AG08395 (cell line): ENCODE measurements at places on chromosomes 2 and 18.

- no peak for DNase-seq
These were observed 2109.9 kb upstream of the PIK3C3 start for GRCh38 chr18:39845106-39845505.

GRCh38 chr18:63539904-63540510 is 2.2 kb upstream of the SERPINB12 start:
- DNase-seq: peak; percentile 72

GRCh38 chr2:27095745-27096651 is 9.4 kb downstream of the KHK start:
- DNase-seq: peak; percentile 78

DNA sequence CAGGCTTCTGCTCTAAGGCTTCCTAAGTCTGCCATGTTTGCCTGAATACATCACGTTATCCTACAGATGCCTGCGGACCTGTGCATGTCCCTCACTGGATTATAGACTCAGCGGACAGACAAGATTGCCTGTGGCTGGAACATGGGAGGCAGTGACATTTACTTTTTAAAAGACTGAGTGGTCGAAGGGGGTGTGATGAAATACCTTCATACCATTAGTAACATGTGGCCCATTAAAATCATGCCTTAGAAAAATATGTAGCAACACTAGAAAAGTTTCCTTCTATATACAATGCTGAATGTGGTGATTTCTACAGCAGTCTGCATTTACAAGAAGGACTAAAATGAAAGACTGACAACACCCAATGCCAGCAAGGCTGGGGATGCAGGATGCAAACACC is 154.4 kb downstream of the ASB1 start:
- no peak for DNase-seq

DNA sequence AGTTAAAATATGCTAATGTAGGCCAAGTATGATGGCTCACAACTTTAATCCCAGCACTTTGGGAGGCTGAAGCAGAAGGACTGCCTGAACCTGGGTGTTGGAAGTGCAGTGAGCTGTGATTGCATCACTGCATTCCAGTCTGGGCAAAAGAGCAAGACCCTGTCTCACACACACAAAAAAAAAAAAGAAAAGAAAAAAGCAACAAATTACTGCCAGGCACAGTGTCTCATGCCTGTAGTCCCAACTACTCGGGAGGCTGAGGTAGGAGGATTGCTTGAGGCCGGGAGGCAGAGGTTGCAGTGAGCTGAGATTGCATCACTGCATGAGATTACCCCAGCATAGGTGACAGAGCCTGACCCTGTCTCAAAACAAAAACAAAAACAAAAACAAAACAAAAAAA is 110.6 kb downstream of the PRELID3A start:
- DNase-seq: no peak

DNA sequence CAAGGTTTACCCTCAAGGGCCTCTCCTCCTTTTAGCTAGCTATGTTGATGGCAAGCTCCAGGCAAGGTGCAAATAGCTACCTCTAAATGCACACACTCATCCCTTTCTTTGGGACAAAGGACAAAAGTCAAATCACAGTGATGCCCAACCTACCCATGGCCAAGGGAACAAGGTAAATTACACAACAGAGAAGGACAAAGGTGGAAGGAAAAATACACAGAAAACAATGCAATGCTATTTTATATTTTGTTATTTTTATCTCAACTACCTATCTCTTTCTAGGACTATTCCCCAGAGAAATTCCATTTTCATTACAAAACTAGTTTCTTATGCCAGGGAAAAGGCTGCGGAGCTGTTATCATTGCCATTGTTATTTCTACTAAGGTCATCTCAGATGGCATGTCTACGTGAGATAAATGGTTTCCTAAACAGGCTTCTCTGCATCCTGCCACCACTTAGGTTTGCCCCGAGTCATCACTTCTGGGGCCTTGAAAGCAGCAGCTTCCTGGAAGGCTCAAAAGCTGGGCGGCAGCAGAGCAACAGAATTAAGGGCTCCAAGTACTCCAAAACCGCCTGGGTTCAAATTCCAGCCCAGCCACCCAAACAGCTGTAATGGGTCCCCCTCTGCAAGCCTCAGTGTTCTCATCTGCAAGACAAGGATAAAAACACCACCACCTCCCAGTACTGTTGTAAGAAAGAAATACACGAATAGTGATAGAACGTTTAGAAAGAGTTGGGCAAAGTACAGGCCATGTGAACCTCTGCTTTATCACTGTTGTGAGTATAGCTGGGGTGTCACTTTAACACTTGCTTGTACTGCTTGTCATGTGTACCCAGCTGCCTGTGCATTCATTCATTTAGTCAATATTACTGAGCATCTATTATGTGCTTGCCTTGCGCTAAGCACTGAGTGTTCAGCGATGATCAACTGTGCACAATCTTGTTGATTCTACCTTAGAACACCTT is 20.9 kb downstream of the BCL2 start:
- DNase-seq: no peak

- DNase-seq: no peak
These were observed 144.9 kb upstream of the ID2 start for GRCh38 chr2:8536686-8537561.

DNA sequence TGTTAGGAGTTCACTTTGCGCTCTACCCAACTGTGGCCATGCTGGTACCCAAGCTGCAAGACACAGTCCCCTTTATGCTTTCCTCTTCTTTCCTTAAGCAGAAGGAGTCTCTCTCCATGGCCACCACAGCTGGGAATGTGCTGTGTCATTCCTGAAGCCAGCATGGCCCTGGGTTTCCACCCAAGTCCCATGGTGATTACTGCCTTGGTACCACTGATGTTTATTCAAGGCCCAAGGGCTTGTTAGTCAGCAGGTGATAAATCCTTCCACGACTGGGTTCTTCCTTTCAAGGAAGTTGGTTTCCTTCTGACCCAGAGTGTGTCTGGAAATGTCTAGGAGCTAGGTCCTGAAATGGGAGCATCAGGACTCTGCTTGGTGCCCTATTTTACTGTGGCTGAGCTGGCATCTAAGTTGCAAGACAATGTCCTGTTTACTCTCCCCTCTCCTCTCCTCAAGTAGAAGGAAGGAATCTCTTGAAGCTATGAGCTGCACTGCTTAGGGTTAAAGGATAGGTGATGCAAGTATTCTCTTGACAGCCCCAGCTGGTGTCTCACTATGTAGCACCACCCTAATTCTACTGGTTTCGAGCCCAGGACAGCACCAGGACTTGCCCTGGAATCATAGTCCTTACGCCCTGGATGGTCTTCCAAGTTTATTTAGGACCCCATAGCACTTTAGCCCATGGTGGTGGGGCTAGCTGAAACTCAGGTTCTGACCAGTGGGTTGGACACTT is 18.7 kb upstream of the NUP35 start:
- DNase-seq: no peak

DNA sequence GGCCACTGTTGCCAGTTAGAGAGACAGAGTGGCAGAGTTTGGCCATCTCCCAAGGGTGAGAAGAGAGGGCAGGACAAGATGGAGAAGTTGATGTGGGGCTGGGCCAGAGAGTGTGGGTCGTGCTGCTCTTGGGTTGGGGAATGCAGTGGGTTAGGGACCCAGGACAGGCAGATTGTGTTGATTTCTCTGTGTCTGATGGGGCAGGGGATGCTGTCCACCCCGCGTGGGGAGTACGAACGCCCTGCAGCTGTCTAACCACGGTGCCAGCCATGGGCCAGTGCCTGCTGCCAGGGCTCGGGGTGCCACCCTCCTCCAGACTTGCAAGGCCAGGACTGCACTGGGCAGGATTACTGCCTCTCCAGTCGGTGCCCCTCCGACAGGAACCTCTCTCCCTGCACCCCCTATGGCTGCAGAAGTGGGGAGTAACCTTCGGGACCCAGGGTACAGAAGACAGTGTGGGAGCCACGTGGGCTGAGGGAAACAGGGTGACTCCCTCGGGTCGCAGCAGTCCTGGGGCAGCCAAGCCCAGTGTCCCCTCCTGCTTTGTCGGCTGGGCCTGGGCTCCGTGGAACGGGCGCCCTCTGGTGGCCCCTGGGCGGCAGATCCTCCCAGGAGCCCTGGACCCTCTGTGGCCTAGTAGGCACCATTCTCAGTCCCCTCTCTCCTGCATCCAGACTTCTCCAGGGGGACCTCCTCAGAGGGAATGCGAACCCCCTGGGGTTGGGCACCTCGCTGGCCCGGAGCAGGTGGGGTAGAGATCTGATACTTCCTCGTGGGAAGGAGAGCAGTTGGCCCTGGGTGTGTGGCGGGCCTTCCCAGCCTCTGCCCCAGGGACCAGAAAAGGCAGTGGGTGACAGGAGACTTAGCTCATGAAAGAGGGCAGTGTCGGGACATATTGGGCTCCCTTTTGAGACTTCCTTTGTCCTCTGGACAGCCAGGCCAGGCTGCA is 2.7 kb downstream of the GPC1 start:
- DNase-seq: peak; percentile 89

DNA sequence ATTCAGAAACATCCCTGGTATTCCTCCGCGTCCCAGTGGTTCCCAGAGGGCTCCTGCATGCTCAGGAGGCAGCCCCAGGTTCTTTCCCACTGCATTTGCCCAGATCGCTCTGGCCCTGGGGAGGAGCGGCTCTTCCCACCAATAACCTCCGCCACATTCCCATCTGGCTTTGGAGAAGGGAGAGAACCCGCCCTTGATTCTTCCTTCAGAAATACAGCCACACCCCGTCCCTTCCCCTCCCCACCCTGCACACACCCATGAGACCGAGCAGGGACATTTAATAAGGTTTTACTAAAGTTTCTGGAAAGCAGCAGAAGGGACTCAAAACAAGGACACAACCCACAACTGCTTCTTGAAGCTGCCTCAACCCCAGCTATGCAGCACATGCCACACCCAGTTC is 21.9 kb downstream of the ARID5A start:
- no peak for DNase-seq

DNA sequence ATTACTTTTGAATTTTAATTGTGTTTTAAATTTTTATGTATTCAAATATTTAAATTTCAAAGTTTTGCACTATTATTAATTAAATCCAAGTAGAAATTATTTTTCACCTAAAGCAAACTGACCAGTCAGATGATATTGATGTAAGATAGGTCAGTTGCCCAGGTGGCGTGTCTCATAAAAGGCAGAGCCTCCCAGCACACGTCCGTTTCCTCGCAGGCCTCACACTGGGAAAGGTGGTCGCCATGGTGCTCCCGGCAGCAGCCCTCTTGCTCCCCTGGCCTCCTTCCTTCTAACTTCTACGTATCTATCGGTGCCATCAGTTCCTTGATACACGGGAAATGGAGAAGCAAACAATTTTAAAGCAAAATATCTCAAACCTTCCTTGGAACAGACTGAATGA is 516.8 kb downstream of the GALR1 start:
- DNase-seq: no peak

DNA sequence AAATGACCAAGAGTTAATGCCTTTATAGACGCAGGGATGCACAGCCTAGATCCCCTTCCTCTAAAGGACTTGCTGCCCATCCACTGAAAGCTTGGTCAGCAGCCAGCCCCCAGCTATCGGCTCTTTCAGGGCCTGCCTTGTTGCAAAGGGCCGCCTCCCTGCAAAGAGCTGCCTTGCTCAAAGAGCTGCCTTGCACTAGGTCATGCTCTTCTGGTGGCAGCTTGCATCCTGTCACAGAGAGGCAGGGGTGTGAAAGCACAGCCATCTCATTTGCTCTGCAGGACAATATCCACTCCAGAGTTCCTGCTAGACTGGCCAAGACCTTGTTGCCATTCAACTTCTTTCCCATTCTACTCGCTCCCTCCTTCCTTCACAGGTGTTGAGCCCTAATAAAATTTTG is 137.1 kb downstream of the MCFD2 start:
- no peak for DNase-seq

DNA sequence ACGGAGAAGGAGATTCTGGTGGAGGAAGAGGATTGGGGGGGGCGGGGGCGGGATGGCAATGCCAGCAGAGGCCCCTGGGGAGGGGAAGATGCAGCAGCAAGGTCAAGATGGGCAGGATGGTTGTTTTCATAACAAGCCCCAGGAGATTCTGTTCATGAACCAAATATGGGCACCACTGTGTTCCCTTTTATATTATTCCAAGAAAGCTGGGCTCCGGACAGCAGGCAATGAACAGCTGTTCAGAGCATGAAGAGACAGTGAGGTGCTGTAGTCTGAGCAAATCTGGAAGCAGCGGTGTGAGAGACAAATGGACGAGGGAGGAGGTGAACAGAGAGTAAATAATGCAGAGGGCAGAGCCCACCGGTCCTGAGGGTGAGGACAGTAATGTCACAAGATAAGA is 20.0 kb downstream of the UXS1 start:
- DNase-seq: no peak

- DNase-seq: no peak
These were observed 120.1 kb downstream of the ZNF385B start for GRCh38 chr2:179741317-179741716.

DNA sequence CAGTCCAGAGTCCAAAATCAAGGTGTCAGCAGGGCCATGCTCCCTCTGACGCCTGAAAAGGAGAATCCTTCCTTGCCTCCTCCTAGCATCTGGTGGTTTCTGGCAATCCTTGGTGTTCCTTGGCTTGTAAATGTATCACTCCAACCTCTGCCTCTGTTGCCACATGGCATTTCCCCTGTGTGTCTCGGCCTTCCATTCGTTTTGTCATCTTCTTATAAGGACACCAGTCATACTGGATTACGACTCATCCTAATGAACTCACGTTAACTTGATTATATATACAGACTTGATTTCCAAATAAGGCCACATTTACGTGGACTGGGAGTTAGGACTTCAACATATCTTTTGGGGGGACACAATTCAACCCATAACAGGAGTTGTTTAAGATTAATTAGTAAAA is 15.8 kb downstream of the PMAIP1 start:
- DNase-seq: no peak

DNA sequence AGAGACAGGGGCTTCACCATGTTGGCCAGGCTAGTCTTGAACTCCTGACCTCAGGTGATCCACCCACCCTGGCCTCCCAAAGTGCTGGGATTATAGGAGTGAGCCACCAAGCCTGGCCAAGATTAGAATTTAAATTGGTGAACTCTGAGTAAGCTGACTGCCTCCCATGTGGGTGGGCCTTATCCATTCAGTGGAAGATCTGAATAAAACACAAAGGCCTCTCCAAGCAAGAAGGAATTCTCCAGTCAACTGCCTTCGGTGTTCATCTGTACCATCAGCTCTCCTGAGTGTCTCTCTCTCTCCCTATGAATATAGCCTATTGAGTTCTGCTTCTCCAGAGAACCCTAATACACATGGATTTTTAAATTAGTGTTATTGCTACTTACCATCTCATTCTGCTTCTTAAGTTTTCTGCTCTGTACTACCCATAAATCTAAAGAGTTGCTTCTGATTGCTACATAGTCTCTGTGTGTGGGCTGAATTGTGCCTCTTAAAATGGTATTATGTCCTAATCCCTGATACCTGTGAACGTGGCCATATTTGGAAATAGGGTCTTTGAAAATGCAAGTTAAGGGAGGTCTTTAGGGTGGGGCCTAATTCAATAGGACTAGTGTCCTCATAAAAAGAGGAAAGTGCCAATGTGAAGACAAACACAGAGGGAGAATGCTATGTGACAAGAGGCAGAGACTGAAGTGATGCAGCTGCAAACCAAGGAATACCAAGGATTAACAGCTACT is 36.3 kb downstream of the FBXO11 start:
- peak; percentile 9 for DNase-seq

- DNase-seq: peak; percentile 41
These were observed 54.8 kb downstream of the ZNF407 start for GRCh38 chr18:74652392-74652988.

- no peak for DNase-seq
These were observed 408.9 kb downstream of the RIT2 start for GRCh38 chr18:42706618-42707017.

- no peak for DNase-seq
These were observed 308.6 kb downstream of the TGIF1 start for GRCh38 chr18:3758531-3758930.

GRCh38 chr2:182066400-182067087 is 80.9 kb downstream of the PPP1R1C start:
- peak; percentile 61 for DNase-seq
